Left cardiac atrium (tissue), 4 donors: ENCODE measurements at places on chromosomes 3 and 15.

GRCh38 chr3:140010391-140010790, 75.4 kb downstream of the CLSTN2 start:
- no peak for DNase-seq

GRCh38 chr3:32469151-32469874, 33.3 kb downstream of the CMTM6 start:
- DNase-seq: no peak

- no peak for DNase-seq
These were observed 72.3 kb upstream of the BNC1 start for GRCh38 chr15:83356501-83357399.

DNA sequence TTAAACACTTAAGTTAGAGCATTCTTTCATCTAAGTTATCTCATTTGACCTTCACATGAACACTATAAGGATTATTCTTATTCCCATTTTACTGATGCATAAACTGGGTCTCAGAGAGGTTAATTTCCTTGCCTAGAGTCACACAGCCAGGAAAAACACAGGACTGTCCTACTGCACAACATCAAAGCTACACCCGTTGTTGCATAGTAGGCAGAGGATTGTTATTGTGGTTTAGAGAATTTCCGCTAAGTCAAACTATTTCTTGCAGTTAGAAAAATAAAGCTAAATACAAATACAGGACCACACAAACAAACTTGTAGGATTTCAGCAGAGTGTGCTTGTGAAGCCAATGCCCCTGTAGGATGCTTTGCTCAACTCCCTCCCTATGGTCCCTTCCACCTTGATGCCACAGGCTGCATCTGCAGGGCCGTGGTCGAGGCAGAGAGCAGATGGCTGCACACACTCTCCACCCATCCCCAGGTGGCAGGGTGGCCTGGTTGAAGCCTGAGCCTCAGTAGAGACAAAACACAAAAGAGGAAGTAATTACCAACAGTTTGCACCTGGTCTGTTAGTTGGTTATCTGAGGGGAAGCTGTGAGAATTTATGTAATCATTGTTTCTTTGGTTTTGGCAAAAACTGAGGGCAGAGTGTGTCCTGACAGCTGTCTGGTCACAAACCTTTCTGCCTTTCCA, 41.1 kb upstream of the SKOR1 start:
- no peak for DNase-seq

DNA sequence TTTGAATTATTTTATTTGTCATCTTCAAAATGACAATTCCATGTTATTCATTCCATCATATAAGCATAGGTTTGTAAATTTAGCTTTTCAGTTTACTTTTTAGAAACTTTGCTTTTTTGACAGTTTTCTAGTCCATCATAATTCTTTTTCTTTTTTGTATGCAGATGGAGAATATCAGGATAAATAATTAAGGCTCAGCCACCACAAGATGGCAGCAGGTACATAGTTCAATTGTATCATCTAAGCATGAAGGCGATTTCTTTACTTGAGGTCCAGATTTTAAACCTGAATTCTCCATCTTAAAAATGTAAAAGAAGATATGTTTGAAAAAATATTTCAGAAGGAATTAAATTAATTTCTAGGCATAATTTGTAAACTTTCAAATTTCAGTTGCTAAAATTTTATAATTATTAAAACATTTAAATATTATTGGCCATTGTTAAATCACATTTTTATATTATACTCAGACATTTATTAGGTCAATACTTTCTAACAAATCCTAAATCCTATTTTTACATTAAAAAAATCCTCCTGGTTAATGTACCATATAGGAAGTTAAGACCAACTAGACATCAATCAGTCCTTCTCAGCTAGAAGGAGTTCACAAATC, 15.1 kb downstream of the PLSCR5 start:
- DNase-seq: no peak

- no peak for DNase-seq
These were observed 327.1 kb downstream of the ZNF621 start for GRCh38 chr3:40851836-40852235.

GRCh38 chr3:67381667-67382272, 272.6 kb downstream of the SUCLG2 start:
- no peak for DNase-seq

DNA sequence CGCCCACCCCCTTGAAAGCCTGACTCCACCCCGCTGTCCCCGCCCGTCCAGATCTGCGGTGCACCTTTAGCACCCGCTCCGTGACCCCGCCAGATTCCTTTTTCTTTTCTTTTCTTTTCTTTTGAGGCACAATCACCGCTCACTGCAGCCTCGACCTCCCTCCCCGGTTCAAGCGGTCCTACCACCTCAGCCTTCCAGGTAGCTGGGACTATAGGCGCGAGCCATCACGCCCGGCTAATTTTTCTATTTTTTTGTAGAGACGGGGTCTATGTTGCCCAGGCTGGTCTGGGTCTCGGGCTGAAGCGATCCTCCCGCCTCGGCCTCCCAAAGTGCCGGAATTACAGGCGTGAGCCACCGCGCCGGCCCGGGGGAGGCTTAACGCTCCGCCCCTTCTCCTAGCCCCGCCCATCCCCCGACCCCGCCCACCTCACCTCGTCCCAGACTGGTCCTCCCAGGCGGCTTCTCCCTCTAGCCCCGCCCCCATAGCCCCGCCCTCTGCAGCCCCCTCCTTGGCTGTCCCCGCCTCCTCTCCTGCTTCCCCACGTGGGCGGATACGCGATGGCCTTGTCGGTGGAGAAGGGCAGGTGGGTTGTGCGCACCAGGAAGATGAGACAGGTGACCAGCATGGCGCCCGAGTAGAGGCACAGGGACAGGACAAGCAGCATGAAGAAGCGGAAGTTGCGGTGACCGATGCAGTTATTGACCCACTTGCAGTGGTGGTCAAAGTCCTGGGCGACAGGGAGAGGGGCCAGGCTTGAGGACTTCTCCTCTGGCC, 3.2 kb downstream of the ZDHHC19 start:
- DNase-seq: peak; percentile 65

DNA sequence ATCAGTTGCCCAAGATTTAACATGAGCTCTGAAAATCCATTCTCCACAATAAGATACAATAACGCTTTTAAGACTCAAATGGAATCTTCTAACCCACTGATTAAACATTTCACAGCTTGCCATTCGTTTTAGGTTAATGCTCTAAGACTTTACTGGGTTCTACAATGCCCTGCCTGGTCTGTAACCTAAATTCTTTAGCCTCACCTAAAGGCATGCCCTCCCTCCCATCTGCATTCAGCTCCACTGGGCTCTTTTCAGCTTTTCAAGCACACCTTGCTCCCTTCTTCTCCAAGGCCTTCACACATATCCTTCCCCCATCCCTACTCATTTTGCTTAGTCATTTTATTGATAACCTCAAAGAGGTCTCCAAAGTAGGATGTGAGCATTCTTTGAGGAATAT, 290.9 kb downstream of the LSAMP start:
- no peak for DNase-seq

GRCh38 chr15:57489122-57489521, 102.6 kb upstream of the MYZAP start:
- no peak for DNase-seq

DNA sequence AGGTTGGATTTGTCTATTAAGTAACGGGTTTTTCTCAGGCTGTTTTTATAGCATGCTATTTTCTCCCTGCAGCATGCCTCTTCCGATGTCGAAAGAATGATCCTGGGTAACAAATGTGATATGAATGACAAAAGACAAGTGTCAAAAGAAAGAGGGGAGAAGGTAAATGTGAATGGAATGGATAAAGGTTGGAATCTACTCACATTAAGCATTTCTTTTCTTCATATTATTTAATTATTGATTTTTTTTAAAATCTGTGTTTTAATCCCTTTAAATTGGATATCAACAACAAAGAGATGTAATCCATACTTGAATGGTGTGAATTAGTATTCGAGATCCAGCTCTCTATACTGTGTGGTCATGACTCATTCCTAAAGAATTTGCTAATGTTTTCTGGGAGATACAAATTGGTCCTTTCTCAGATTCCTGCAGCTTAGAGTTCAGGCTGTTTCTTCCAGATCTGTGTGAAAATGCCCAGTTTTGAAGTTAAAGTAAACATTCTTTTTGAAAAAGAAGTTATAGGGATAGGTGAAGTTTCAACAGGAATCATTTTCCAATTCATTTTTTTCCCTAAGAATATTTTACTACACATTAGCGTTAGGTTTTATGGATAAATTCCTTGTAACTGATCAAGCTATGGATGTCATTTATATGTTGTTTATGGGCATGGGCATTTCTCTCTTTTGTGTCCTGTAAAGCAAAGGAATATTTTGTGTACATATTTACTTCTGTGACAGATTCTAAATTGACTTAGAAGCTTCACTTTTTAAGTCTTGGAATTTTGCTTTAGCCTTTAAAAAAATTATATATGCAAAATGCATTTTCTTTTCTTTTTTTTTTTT, 20.8 kb upstream of the APH1B start:
- no peak for DNase-seq

GRCh38 chr15:77673866-77674265, 41.2 kb upstream of the LINGO1 start:
- no peak for DNase-seq

- no peak for DNase-seq
These were observed 407.2 kb upstream of the ARHGEF26 start for GRCh38 chr3:153714016-153714415.

GRCh38 chr15:63480441-63480821, 24.0 kb upstream of the USP3 start:
- DNase-seq: no peak

GRCh38 chr3:174002543-174002942, 605.0 kb downstream of the NLGN1 start:
- no peak for DNase-seq

DNA sequence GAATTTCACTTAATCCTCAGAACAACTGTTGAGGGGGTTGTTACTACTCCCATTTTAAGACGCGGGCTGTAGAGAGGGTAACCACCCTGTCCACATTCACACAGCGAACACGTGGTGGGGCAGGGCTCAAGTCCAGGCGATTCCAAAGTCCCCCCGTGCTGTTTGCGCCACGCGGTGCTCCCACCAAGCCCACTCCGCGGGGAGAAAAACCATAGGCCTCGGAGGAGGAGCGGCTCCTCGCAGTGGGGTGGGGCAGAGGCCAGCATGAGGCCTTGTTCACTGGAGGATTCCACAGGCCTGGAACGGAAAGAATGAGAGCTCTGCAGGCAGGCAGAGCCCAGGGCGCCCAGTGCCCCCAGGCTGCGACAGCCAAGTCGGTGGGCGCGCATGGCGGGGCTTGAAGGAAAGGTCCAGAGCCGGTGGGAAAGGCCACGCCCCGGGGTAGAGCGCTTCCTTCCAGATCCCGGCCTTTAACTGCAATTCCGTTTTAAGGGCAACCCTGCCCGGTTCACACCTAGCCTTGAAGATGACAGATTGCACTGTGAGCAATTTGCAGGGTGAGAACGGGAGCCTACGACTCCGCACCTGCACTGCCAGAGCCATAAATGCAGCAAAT, 161.8 kb upstream of the TBL1XR1 start:
- peak; percentile 53 for DNase-seq

- no peak for DNase-seq
These were observed 2.8 kb downstream of the SEC62 start for GRCh38 chr3:169969174-169970095.

DNA sequence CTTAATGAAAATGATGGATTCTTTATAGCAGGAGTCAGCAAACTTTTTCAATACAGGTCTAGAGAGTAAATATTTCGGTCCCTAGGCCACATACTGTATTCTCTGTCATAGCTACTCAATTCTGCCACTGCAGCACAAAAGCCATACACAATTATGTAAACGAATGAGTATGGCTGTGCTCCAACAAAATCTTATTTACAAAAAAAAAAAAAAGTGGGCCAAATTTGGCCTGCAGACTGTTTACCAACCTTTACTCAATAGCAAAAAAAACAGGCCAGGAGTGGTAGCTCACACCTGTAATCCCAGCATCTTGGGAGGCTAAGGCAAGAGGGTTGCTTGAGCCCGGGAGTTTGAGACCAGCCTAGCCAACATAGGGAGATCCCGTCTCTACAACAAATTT, 41.1 kb downstream of the TTBK2 start:
- DNase-seq: no peak

DNA sequence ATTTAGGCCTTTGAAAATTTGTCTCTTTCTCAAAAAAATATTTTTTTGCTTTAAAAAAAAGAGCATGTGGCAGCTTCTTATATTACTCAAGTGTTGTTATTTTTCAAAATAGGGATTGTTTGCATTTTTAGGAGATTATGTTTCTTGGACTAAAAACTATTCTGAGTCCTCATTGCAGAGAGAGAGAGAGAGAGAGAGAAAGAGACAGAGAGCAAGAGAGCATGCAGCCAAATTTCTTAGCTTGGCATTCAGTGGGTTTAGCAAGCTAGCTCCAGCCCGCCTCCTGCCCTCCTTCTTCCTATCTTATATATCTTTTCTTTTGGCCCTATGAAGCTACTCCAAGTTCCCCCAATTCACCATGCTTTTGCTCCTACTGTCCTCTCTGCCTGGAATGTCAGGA, 55.7 kb downstream of the CEMIP start:
- DNase-seq: no peak

- DNase-seq: peak; percentile 40
These were observed 21.2 kb upstream of the CRBN start for GRCh38 chr3:3200632-3201212.

GRCh38 chr3:30602946-30603345, 3.5 kb upstream of the TGFBR2 start:
- DNase-seq: no peak

GRCh38 chr3:97815149-97815917, 6.5 kb upstream of the CRYBG3 start:
- no peak for DNase-seq

GRCh38 chr3:32467333-32468070, 35.1 kb downstream of the CMTM6 start:
- peak; percentile 71 for DNase-seq

GRCh38 chr15:89096664-89097063, 8.4 kb downstream of the ABHD2 start:
- no peak for DNase-seq

GRCh38 chr3:195312714-195313113, 41.8 kb upstream of the XXYLT1 start:
- DNase-seq: no peak

- no peak for DNase-seq
These were observed 461.6 kb downstream of the PYDC2 start for GRCh38 chr3:191922570-191922969.

DNA sequence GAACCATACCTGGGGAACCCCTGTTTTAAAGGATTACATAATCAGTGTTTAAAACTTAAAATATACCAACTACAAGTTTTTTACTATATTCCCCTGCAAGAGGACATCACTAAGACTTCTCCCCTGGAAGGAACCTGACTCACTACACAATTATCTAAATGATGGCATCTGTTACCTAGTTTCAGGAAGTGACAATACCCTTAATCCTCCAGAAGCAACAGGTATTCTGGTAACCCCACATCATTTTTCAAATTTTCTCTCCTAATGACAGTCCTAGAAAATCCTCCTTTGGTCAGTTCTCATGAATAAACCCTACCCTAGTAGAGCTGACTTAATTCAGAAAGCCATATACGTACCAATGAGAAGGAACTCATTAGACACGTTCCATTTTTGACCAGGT, 78.4 kb downstream of the RFX7 start:
- DNase-seq: no peak

GRCh38 chr15:79283252-79284048, 928 bp downstream of the ANKRD34C start:
- DNase-seq: peak; percentile 48

GRCh38 chr3:36786921-36787890, 22.9 kb upstream of the DCLK3 start:
- DNase-seq: no peak
